ENCODE measurements at places on chromosomes 3 and 15. TPM values are rescaled to one million over a fixed set of nuclear protein-coding genes. Genes with fewer than 3 reads are reported as not detected.

Gene GOLGA6L10
- polyA plus RNA-seq = 0.60 TPM

Gene RCCD1
- polyA plus RNA-seq = 4.2 TPM

Gene P2RY13
- 0.60 TPM for polyA plus RNA-seq

Gene HTR3E
- polyA plus RNA-seq = not detected

Gene UNC13C
- polyA plus RNA-seq = under 0.01 TPM

Gene CD200R1
- polyA plus RNA-seq = 0.60 TPM

Gene SRGAP3
- 0.69 TPM for polyA plus RNA-seq

Gene TUSC7
- polyA plus RNA-seq = not detected

Gene GRM2
- not detected for polyA plus RNA-seq
